Activated naive CD8-positive, alpha-beta T cell treated with anti-CD3 and anti-CD28 coated beads for 36 hours (primary cell): ENCODE measurements at places on chromosomes 7 and 10. TPM values are rescaled to one million over a fixed set of nuclear protein-coding genes. Genes with fewer than 3 reads are reported as not detected.

GRCh38 chr10:86500846-86501245 is 20.7 kb downstream of the WAPL start:
- DNase-seq = no peak

Gene C10orf62
- not detected for total RNA-seq

Gene CCL24
- not detected for total RNA-seq

Gene MTURN
- total RNA-seq = 2.3 TPM

Gene GPR26
- total RNA-seq = not detected

Gene MYO1G
- 306 TPM for total RNA-seq

GRCh38 chr10:123651421-123652047 is 14.6 kb upstream of the GPR26 start:
- no peak for DNase-seq

GRCh38 chr10:28139138-28139537 is 140.3 kb upstream of the ODAD2 start:
- no peak for DNase-seq

Gene PKD1L1
- 0.10 TPM for total RNA-seq

DNA sequence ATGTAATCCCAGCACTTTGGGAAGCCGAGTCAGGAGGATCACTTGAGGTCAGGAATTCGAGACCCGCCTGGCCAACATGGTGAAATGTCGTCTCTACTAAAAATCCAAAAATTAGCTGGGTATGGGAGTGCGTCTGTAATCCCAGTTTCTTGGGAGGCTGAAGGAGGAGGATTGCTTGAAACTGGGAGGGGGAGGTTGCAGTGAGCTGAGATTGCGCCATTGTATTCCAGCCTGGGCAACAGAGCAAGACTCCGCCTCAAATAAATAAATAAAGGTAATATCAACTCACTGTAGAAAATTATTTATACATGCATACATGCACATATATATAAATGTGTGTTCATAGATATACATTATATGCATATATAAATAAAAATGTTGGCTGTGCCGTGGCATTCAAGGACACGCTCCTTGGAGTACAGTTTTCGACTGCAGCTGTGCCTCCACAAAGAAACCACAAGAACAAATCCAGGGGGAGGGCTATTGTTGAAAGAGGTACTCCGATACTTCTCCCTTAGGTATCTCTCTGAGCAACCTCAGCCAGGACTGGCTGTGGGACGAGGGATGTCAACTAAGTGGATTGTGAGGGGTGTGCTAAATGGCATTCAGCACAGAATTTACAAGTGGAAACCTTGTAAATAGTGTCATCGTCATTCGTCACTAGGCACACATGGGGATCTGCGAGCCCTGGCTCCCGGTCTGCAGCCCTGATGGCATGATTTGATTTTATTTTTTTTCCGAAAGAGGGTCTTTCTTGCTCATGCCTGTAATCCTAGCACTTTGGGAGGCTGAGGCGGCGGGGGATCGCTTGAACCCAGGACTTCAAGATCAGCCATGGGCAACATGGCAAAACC is 49.3 kb downstream of the HIP1 start:
- no peak for DNase-seq

Gene EMX2
- total RNA-seq = not detected

- no peak for DNase-seq
Observed at GRCh38 chr7:44111761-44112160, 7.6 kb downstream of the AEBP1 start.

Gene CYP3A7
- not detected for total RNA-seq

Gene TMED4
- total RNA-seq = 70.8 TPM

DNA sequence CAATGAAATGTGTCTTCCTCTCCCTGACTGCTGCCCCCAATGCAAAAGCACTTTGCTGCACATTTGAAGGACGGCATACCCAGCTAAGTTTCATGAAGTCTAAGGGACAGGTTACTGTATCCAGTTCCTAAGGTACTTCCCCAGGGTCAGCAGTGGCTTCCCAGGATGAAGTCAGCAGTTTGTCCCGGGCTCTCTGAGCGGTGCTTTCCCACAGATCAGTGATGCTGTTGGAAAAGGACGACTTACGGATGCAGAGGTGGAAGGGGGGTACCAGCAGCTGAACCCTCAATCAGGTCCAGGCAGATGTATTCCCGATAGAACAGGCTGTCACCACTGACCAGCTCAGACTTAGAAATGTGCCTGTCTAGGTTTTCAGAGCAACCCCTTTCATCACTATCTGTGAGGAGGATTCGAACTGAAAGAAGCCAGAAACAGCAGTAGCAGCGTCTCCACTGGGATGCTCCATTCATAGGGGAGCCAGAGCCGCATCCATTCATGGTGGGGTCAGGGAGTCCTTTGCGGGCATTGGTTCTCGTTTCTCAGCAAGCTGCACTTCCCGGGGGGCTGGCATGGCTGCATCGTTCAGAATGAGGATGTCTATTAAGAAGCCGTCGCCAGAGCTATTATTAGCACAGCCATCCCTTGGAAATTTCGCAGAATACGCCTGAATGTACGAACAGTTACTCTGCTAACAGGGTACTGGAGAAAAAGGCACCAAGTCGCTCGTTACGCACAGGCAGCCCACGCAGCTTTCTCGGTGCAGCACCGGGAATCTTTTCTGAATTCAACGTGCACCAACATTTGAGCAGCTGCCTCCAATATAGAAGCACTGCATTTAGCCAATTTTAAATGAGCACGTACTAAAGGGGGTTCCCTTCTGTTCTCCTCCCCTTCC is 303.7 kb downstream of the PRPF18 start:
- no peak for DNase-seq

Gene PNLIPRP3
- total RNA-seq = not detected

DNA sequence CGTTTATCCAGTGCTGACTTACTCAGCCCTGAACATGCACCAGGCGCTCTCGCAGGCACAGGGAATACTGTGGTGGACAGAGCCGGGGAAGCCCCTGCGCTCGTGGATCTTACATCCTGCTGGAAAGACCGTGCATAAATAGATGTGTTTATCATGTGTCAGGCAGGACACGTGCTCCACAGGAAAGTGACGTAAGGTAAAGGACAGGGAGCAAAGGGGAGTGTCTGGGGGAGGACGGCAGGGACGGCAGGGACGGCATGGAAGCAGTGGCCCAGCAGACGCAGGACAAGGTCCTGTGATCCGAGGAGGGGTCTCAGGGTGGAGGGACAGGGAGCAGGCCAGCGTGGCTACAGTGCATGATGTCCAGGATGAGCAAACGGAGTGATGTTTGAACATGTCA is 410.5 kb downstream of the PAXIP1 start:
- no peak for DNase-seq

DNA sequence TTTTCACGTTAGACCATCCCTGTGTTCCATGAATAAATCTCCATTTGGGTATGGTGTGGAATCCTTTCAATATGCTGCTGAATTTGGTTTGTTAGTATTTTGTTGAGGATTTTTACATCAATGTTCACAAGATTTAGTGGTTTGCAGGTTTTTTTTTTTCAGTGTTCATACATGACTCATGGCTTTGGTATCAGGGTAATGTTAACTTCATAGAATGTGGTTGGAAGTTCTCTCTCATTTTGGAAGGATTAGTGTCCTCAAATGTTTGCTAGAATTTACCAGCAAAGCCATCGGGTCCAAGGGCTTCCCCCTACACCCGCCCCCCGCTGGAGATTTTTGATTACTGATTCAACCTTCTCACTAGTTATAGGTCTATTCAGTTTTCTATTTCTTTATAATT is 398.0 kb downstream of the NXPH1 start:
- DNase-seq = no peak

Gene ADRA2A
- not detected for total RNA-seq

DNA sequence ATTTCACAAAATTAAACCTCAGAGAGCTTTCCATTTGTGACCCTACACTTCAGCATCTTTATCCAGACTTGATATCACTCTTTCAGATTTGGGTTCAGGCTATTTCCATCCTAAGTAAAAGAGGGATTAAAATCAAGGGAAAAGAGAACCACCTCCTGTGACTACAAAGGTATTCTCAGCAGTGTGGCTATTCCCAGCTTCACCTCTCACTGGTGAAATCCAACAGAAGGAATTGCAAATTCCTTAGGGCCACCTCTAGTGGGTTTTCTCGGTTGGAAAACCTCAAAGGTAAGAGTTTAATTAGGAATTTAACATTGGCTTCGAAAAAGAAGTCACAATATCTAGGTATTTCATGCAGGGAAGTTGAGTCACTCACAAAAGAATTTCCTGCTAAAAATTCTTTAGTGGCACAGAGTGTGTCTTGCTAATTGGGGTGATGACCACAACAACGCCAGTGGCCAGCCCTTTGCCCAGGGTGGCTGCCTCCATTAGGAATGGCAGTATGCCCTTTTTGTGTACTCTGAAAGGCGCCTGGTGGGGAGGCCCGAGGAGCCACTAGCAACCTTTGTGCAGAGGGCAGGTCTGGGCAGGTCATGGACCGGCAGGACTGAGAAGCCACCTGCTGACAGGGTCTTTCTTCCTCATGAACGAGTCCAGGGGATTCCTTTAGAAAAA is 52.2 kb downstream of the SEM1 start:
- DNase-seq = no peak

DNA sequence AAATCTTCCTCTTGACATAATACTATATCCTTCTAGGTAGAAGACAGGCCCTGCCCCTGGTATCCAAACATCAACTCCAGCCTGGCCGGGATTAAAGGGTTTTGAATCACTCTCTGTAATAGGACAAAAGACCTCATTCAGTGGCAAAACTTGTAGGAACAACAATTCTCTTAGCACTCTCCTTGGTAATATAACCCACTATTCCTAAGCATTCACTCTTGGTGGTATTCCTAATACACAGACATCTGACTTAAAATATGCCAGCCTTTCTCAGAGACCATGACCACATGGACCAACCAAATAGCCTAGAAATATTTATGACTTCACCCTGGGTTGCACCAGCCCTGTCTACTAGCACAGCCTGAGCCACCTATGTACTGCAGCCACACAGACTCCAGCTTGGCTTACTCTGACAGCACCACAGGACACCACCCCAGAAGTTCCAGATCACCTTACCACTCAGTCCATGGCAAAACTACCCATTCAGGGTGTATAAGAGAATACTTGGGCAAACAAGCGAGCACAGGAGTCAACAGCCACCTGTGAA is 244.9 kb upstream of the NEBL start:
- no peak for DNase-seq

DNA sequence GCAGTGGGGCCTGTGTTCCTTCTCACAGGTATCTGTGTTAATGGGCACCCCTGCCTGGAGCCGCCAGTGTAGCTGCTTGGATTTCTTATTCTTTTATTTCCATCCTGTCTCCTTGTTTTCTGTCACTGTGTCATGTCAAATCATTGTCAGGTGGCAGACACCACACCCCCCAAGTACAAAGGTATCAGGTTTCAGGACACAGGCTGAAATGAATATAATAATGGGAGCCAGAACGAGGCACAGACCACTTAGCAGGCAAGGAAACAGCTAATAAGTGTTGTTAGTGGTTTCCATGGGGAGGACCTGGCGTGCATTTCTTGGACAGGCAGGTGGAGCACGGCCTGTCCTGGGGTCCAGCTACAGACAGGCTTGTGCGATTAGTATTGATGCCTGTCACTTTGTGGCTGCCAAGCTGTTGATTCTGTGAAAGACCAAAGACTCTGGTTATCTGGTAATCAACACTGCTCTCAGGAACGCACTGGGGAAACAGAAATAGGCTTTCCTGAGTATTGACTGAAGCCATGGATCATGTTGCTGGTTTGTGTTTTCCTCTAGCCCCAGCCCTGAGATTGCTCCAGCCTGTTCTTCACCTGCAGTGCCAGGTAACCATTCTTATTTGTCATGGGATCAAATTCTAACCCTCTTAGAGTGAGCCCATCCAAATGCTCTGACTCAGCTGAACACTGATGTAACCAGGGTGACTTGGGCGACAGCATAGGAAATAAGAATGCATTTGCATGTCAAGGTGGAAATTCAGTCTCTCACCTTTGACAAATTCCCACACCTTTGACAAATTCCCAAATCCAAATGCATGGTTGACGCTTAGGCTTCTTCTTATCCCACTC is 1002.0 kb downstream of the LRMDA start:
- DNase-seq = no peak

DNA sequence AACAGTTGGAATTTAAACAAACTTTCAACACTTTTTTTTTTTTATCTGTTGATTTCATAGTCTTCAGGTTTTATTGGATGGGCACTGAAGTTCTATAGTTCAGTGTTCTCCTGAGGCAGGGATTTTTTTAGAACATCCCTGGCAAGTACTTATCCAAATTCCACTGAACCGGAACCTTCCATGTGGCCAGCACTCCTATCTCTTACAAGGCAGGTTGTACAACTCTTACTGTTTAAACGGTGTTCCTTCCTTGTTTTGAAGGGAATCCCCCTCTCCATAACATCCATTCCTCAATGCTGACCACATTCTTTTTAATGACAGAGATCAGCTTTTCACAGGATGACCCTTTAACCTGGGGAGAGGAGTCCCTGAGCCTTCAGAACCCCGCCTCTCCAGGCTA is 238.9 kb upstream of the CTBP2 start:
- DNase-seq = no peak

GRCh38 chr7:141624763-141625162 is 73.6 kb downstream of the AGK start:
- DNase-seq = no peak

GRCh38 chr10:129441372-129442009 is 25.6 kb upstream of the MGMT start:
- no peak for DNase-seq

Gene C10orf67
- total RNA-seq = 0.60 TPM

- DNase-seq = no peak
Observed at GRCh38 chr10:13706175-13706574, 119.4 kb downstream of the PRPF18 start.

Gene FAM237B
- total RNA-seq = not detected

DNA sequence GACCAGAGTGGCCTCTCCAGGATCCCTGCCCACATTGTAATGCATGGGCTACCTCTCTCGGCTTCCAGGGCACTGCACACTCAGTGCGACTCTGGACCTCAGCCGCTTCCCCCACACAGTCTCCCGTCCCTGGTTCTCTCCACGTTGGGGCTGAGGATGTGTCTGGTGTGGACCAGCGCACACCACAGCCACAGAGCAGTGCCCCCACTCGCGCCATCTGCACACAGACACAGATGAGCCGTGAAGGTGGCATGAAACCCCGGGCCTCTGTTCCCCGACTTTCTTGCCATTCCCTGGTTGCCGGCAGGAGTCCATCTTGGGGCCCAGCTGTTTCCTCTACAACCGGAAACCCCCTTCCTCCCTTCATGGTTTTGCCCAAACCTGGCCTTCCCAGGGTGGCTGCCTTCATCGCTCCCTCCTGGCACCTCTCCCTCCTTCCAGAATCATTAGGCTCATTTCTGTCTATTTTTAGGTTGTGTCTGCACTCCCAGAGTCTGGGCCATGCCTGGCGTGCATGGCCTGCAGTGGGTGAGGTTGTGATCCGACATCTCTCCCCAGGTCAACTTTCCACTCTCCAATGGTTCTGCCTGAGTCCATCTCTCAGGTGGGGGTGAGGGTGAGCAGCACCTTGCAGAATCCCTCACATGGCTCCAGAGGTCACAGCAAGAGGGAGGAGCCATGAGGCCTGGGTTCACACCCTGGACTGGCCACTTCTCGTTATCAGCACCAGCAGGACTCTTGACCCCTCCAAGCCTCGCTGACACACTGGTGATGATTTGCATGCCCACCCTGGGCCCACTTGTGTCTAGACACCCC is 10.1 kb downstream of the RASGEF1A start:
- no peak for DNase-seq

Gene TMEM236
- 0.04 TPM for total RNA-seq
